LoVo (cell line): ENCODE measurements at places on chromosomes 6 and 20.

DNA sequence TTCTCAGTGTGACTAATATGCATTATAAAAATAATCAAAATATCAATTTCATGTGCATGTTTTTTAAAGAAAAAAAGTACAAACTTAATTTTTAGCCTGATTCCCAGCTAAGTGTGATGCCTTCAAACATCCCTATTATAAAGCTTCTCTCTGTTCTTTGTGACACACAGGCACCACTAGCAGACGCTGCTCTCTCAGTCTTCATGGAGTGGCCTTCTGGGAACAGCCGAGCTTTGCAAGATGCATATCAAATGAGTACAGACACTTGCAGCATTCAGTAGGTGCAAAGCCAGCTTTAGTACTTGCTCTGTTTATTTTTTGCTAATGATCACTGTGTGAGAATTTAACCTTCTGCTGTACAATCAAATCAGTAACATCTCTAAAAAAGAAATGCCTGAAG, 340.0 kb downstream of the ADGRB3 start:
- no peak for DNase-seq

DNA sequence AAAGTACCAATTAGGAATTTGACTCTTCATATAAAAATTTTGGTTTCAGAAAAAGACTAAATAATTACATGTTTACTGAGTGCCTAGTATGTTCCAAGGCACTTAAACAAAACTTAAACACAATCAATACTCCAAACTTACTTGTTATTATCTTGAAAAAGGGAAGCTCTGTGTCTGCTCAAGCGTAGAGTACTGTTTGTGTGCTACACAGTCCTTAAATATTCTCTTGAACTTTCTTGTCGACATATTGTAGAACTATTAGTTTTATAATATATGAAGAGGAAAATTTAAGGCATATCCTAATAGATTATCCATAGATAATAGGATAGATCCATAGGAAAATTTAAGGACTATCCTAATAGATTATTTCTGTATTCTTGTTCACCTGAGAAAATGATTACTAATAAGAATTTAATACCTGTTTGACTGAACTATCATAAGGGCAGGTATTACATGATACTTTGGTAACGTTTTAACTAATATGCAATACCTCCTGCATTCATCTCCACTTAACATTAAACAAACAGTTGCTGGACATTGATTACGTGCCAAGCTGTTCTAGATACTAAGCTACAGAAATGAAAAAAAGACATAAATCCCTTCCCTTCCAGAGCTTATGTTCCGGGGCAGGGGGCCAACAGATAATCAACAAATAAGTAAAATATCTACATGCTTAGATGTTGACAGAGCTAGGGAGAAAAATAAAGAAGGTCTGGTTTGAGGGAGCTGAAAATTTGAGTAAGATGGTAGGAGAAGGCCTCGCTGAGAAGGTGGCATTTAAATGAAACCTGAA, 115.2 kb upstream of the BCLAF1 start:
- DNase-seq = no peak

DNA sequence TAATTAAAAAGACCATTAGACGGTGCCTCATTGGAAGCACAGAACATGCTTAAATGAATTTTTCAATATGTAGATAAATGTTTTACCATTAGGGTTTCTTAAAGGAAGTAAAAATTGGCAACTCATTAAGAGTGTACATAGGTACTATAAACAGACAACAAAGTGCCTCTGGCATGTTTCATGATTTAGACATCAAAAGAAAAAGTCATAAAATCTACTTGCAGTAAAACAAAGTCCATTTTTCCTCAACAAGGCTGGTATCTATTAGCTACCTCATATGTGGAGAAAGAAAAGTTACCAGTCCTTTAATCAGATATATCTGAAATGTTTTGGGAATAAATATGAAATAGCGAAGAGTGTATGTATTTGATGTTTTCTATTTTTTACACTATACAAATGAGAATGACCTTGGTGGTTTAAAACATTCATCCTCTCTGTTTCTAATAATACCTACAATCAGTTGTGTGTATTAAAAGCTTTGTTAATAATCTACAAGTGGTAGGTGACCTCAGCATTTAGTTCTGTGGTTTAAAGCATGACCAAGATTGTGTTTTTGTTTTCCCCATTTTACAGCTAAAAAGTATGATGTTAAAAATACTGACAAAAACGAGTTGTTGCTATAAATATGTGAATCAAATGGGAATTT, 87.5 kb downstream of the HDGFL1 start:
- peak; percentile 63 for DNase-seq

GRCh38 chr6:155267411-155267810, 3.6 kb downstream of the CLDN20 start:
- no peak for DNase-seq

- DNase-seq = no peak
Observed at GRCh38 chr6:131381052-131381708, 191.8 kb upstream of the ARG1 start.

DNA sequence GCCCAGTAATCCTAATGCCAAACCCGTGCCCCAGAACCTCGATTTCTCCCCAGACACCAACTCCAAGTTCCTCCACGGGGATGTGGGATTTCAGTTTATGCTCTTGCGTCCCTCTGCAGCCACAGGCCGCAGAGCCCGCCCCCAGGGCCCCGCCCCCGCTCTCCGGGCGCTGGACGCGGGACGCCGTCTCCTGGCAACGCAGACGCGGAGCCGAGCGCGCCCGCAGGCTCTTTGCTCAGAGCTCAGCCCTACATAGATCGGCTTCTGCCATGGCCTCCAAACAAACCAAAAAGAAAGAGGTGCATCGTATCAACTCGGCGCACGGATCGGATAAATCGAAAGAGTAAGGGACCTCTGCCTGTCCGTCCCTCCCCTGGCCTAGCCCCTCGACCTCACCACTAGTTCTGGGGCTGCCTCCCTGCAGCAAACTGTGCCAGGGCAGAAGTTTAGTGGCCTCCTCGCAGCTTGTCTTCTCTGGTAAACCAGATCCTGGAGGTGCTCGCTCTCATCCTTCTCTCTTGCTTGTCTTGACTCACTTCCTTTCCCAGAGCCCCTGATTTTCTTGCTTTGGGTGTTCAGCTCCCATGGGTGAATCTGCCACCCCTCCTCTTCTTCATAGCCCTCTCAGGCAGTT, at the start of gene ADGB:
Gene ADGB (plus strand): TSS at position 201 of the 634 bp plus-strand sequence. CDS start 69 bp downstream, at position 270.
- peak; percentile 22 for DNase-seq

DNA sequence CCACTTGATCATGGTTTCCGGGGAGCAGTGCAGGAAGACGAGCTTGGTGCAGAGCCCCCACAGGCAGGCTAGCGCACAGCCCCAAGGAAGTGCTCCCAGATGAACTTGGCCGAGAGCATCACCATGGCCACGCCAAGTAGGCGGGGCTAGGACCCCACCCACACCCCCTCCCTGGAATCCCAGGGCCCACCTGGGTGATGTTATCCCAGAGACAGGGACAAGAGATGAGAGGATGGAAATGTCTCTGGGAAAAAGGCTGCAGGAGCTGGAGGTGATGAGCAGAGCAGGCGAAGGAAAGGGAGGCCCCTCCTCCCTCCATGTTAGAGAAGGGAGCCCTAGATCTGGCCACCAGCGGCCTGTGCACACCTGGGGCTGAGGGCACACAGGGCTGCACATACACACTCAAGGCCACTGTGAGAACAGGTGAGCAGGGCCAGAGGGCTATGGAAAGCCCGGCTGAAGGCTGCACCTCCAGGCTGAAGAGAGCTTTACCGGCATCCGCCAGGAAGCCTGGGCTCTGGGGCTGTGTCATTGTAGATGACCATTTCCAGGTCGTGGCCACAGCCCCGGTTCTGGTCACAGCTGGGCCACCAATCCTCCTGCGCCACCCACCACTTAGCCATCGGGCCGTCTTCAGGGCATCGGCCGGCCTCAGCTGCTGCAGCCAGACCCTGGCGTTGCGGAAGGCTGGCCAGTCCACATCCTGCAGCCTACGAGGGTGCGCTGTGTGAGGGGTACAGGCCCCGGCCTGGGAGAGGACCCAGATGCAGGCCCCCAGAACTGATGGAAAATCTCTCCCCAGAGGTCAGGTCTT, 24.9 kb downstream of the NPEPL1 start:
- no peak for DNase-seq

- DNase-seq = no peak
Observed at GRCh38 chr6:41813469-41813868, 26.0 kb downstream of the TOMM6 start.

- DNase-seq = no peak
Observed at GRCh38 chr6:111841822-111842221, 31.4 kb downstream of the FYN start.

DNA sequence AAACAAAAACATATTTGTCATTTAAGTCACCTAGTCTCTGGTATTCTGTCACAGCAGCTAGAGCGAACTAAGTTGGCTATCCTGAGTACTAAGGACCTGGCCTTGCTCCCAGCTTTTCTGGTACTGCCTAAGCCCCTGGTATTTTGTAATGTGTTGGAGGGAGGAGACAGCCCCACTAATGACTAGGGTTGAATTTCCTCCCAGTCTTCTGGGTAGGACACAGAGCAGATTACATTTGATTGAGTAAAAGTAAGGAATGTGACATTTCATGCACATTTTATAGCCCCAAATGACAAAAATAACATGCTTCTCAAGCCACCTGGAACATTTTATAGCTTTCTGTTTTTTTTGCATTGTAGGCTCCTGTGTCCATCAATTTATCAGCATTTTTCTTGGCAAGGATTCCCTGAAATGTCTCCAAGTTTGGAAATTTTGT, 47.9 kb upstream of the DDR1 start:
- no peak for DNase-seq

DNA sequence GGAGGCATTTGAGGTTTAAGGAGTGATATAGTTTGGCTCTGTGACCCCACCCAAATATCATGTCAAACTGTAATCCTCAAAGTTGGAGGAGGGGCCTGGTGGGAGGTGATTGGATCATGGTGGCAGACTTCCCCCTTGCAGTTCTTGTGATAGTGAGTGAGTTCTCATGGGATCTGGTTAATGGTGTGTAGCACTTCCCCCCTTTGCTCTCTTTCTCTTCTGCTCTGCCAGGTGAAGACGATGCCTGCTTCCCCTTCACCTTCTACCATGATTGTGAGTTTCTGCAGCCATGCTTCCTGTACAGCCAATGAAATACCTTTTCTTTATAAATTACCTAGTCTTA, 1.7 kb upstream of the HDDC2 start:
- DNase-seq = no peak

DNA sequence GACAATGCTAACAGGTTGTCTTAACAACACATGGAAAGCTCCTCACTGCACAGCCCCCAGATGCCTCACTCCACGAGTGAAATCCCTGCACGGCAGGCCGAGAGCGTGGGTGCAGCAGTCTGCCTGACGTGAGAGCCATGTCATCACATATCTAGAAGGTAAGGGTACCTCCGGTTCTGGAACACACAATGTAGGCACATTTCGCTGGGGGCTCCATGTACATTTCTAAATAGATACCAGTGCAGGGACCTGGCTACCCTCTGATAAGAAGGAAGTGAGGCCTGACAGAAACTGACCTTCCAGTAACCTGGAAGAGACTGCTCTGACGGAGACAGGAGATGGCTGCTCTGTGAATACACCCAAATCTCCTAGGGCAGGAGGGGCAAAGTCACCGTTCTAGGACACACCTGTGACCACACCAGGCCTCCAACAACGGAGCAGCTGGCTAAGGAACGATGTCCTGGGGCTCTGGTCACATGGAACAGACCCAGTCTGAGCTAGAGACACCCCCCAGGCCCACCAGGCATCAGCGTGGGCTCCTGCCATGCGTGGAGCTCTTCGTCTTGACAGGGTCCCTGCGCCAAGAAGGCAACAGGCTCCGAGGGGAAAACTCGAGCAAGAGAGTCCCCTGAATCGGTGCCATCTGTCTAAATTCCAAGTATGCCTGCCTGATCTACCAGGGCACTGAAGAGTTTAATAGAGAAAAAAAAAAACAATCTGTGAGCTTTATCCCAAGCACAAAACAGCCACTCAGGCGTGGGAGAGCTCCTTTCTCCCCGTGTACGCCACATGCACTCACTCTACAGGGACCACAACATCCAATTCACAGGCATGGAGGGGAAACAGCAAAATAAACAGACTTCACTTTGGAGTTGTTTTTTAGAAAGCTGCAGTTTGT, 27.5 kb downstream of the RNASET2 start:
- no peak for DNase-seq

DNA sequence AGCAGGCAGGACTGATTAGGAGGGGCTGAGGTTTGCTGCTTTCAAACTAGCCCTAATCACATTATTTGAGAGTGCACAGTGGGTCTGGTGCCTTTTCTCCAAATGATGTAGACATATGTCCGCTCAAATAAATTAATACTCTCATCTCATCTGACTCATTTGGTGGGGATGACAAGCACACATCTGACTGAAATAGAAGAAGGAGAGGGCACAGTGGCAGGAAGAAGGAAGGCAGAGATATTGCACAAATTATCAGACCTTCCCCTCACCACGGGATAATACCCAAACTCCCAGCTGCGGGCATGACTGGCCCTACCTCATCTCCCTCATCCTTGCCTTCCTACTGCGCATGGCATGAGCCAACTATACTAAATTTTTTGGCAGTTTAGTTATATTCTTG, 33.9 kb upstream of the TNFRSF21 start:
- no peak for DNase-seq

GRCh38 chr6:24504649-24505586, 10.1 kb downstream of the ALDH5A1 start:
- DNase-seq = peak; percentile 48

- DNase-seq = no peak
Observed at GRCh38 chr6:336159-337114, 44.1 kb downstream of the DUSP22 start.

GRCh38 chr20:521860-522259, 21.7 kb downstream of the CSNK2A1 start:
- no peak for DNase-seq

GRCh38 chr20:38075161-38075998, 41.8 kb downstream of the RPRD1B start:
- DNase-seq = no peak

DNA sequence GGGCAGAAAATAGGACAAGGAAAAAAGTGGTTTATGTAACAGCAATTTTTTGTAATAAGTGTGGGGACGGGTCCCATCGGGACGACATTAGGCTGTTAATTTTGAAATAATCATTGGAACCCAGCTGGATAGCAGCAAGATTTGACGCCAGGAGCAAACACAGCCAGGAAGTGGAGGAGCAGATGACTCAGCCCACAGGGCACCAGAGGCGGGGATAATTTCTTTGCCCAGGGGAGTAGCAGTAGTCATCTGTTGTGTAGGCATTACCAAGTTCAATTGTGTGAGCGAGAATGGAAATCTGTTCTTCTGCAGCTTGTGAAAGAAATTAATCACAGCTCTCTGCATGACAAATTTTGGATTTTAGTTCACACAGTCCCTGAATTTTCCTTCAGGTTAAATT, 22.6 kb upstream of the RIN2 start:
- peak; percentile 85 for DNase-seq

GRCh38 chr6:79416931-79417330, 120.3 kb downstream of the LCA5 start:
- no peak for DNase-seq

- no peak for DNase-seq
Observed at GRCh38 chr6:151617539-151617938, 123.7 kb downstream of the CCDC170 start.

GRCh38 chr20:64166721-64167615, 2.7 kb downstream of the MYT1 start:
- no peak for DNase-seq
